ENCODE measurements at places on chromosomes 7 and 10.
A peak's percentile ranks its signal among the peaks of the same experiment; 100 is the strongest.

- no peak for DNase-seq
Measured at GRCh38 chr7:98506471-98506870, 105.6 kb upstream of the BAIAP2L1 start.

DNA sequence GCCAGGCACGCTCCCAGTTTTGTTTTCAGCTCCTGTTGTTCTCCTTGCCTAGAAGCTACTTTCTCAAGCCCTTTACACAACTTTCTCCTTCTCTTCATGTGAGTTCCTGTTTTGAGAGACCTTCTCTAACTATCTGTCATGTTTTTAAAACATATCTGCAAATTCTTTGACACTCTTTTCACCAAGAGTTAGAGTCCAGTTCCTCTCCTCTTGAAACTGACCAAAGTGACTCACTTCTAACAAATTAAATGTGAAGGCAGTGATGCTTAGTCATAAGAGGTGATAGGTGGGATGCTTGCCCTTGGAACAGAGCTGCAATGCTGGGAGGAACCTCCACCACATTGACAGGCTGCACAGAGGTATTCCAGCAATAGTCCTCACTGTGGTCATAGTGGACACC, 25.3 kb downstream of the ZSCAN25 start:
- no peak for DNase-seq

DNA sequence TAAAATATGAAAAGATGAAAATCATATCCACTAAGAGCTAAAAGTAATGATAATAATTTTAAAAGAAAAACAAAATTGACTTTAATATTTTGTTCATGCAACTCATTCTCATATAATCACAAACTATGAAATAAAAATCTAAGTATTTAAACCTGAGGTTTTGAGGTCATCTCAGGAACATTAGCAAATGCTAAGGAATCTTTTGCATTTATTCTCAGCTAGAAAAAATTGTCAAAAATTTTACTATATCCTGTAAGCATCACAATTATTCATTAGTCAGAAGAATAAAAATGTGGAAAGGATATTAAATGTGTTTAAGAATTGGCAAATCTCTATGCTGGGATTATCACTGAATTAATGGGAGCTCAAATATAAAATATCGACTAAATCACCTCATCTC, 36.8 kb upstream of the TAX1BP1 start:
- DNase-seq, result no peak

GRCh38 chr7:70622936-70623335, 509.0 kb upstream of the GALNT17 start:
- no peak for DNase-seq

DNA sequence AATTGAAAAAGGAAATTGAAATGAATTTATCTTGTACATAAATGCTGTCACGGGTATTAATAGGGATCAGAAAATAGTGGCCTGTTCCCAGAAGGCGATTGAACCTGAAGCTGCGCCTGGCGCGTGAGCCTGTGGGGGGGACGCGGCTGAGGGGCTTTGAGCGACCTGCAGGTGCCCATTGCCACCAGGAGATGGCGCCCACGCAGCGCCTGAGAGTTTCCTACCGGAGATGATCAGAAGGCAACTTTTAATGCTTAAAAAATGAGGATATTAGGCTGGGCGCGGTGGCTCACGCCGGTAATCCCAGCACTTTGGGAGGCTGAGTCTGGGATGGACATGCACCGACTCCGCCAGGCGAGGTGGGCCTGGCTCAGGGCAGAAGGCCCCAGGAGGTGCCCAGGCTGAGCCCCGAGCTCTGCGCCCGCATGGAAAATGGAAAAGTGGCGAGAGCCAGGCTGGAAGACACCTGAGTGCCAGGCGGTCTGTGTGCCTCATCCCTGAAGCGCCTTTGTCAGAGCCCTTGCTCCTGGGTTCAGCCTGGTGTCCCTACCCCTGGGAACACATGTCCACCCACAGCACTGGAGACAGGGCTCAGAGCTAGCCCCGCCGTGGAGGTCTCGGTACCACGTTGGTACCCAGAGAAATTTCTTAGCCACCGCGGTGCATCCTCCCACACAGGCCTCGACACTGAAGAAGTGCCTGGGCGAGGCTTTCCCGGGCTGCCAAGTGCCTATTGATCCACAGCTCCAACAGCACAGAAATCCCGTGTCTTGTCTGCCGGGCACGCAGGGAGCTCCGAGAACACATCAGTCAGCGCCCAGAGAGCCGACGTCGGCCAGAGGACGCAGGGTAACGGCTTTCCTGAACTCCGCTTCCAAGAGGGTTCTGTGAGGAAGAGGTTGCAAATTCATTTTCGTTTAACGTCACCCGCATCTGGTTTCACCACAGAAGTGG, 117.4 kb downstream of the INPP5A start:
- DNase-seq, result no peak

- DNase-seq, result no peak
Measured at GRCh38 chr10:126011995-126012394, 115.6 kb downstream of the FANK1 start.

GRCh38 chr7:18648849-18649758, 153.6 kb downstream of the HDAC9 start:
- DNase-seq, result no peak

DNA sequence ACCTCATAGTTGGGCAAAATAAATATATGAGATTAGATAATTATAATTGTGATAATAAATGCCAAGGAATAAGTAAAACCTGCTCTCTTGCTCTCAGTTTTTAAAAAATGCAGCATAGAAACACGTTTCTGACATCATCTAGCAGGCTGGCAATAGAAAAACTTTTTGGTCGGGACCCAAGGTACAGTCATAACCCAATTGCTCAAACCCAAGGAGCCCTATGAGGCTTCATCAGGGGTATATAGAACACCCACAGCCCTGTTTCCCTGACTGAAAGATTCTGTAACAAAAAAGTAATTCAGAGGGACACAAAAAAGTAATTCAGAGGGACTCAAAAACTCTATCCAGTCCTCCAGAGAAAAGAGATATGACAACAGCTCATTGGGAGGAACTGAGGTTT, 3.8 kb downstream of the PDE1C start:
- DNase-seq, result no peak

DNA sequence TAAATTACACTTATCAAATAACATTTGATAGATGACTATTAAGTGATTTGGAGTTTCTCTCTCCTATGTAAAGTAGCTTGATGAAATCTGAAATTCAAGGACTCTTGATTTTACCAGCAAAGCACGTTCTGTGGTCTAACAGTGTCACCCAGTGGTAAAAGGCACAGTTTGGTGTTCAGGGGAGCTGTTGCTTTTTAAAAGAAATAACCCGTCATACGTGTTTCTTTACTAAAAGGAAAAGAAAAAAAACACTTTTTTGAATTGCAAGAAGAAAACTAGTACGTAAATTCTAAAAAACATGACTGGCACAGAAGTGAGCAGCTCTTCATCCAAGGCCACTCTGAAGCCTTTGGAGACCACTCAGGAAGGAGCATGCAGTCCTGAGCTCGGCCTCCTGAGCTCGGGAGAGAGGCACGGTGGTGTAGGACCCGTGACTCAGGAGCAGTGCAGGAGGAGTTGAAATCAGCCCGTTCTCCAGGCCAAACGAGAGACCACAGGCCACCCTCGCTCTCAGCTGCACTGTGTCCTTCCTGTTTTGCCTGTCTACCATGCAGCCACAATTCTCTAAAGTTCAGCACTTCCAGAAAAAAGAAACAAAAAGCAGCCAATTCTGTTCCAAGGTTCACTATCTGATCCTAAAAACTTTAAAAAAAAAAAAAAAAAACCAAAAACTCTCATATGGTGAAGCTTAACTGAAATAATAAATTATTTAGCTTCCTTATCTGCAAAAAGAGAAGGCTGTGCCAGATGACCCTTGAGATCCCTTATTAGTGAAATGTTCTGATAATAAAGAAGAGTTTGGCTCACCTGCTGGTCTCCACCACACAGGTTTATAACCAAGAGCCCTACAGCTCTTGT, 212.6 kb upstream of the FRMD4A start:
- no peak for DNase-seq

DNA sequence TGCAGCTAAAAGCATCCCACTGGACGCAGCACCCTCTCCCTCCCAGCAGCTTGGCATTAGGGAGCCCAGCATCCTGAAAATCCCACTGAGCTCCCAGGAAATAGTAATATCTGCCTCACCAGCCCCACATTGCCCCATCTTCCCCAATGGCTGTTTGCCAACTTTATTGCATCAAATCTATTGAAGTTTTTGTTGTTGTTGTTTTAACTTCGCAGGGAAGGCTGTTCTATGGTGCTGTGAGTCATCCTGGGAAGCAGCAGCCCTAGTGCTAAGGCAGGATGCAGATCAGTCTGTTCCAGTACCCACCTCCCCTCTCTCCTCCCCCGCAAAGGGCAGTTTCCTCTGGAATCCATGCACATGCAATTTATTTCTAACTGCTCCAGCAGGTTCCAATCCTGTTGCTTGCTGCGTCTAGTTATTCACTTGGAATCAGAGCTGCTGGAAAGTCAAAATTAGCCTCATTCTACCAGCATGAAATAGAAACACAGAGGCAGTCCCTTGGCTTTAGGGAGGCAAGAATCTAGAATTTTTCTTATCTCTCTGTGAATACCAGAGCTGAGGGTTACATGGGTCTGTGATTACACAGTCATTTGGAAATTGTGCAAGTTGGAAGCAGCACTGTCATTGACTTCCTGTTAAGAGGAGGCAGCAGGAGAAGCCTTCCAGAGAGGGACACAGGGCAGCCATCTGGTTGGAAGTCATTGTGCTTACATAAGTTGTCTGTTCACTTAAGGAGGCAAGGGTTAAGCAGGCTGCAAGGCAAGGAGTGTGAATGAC, 115.9 kb upstream of the CACUL1 start:
- DNase-seq, result peak; percentile 10

- no peak for DNase-seq
Measured at GRCh38 chr10:86221442-86222335, 144.9 kb downstream of the GRID1 start.

- no peak for DNase-seq
Measured at GRCh38 chr10:25999295-25999981, 65.4 kb downstream of the MYO3A start.

DNA sequence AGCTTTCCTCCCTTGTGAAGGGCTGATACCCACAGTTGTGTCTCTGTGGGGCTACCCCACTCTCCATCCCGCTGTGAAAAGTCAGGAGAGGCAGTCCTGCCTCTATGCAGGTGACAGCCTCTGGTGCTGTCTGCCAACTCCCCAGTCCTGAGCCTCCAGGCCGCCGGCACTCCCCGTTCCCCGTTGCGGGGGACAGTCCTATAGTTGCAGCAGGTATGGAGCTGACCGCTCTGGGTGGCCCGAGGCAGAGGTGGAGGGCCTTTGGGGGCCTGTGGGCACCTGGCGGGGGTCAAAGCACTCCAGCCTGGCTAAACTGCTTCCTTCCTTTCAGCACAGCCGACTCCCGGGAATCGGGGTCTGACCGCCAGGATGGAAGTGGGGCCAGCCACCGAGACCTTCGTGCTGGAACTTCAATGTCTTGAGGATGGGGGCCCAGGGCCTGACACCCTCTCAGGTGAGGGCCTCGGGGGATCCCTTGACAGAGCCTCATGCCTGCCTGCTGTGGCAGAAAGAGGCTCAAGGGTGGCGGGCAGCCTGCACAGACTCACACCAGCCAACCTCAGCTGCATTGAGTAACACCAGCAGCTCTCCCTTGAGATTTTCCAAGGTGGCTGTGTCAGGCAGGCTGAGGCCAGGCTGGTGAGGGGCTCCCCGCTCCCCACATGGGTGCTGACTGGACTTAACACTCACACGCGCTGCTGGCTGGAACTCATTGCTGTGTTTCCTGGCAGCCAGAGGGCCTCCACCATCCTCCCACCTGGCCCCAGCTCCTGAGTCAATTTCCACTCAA, 1.6 kb downstream of the ZNF853 start:
- DNase-seq, result no peak

GRCh38 chr10:28503114-28503513, 29.8 kb upstream of the WAC start:
- DNase-seq, result no peak
